Right hindlimb (tissue), 1 donor: ENCODE measurements at places on chromosomes 3 and 15.

DNA sequence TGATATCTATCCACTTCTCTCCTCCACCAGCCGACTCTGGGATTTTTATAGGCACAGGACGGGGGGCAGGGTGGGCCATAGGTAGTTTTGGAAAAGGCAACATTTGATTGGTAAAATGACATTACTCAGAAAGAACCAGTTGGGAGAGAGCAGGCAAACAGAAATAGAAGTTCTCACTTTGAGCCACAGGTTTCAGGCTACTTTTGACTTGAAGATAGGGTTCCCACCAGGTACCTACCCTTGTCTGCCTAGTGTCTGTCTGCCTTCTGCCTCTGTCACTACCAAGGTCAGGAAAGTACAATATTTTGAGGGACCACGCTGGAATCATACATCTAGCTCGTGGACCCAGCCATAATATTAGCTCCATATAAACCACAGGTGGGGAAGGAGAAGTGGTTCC, 412.9 kb upstream of the GRM7 start:
- DNase-seq, result no peak

DNA sequence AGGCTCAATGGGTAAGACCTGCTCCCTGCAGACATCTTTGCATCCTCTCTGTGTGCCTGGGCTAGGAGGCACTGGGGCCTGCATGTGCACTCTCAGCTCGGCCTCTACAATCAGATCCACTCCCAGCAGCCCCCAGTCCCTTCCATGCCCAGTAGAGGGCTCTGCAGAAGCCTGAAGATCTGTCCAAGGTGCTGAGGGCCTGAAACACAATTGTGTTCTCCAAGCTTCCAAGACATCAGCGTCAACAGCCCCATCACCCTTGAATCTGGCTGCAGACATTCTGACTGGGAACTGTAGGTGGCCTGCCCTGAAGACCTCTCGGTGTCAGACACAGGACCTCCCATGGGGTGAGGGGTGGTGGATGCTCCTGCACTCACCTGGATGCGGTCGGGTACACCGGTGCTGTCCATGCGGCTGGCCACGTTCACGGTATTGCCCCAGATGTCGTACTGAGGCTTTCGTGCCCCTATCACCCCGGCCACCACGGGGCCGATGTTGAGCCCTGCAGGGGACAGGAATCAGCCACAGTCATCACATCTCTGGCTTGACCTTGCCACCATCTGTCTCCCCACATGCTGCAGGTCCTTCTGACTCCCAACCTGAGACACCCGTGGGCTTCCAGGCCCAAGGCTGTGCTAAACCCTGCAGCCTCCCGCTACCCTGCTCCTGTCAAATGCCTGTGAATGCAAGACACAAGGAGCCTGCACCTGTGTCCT, 84.7 kb downstream of the SEC22A start:
- DNase-seq, result peak; percentile 59

DNA sequence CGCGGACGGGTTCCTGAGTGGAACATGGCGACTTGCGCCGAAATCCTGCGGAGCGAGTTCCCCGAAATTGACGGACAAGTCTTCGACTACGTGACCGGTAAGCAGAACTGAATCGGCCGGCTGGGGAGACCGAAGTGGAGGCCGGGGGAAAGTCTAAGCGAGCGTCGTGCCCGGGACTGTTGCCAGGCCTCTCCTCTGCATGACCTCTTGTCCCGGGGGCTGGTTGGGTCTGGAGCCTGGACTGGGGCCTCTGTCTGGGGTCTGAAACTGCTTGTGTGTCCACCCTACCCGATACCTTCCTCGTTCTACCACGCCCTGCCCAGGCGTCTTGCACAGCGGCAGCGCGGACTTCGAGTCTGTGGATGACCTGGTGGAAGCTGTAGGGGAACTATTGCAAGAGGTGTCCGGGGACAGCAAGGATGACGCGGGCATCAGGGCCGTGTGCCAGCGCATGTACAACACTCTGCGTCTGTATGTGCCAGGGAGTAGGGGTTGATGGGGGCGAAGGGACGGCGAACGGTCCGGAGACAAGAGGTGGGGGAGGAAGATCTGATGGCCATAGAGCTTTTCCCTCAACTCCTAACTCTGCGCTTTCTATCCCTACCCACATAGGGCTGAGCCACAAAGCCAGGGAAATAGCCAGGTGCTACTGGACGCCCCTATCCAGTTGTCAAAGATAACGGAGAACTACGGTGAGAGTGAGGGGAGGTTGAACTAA, at the start of gene ABCF3:
Gene ABCF3, plus strand, starts transcription at position 16 of the 718 bp plus-strand sequence. Its CDS starts 9 bp downstream, at position 25.
- DNase-seq, result no peak

DNA sequence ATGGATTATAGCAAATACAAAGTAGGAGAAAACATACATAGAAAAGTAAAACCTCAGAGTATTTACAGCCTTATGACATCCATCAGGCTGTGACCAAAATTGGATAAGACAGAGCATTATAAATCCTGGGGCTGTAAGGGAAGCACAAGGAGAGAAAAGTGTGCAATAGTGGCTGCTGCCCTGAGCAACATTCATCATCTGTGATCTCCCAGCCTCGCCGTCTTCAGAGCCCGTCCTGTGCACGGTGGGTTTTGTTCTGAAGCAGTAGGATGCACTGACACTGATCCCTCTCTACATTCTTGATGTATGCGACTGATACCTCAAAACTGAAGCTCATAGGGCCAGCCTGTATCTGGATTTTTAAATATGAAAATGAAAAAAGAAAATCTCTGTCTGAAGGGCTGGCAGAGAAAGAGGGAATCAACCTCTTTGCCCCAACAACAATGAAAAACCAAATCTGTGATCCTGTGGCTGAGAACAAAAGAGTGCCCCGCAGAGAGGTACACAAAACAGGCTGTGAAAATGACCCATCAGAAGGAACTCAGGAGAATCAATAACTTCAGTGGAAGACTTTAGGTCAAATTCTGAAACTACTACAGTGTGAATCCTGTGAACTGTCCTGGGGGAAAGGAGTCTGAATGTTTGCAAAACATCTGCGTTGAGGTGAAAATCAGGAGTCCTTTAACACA, 8.2 kb upstream of the RTP4 start:
- no peak for DNase-seq

DNA sequence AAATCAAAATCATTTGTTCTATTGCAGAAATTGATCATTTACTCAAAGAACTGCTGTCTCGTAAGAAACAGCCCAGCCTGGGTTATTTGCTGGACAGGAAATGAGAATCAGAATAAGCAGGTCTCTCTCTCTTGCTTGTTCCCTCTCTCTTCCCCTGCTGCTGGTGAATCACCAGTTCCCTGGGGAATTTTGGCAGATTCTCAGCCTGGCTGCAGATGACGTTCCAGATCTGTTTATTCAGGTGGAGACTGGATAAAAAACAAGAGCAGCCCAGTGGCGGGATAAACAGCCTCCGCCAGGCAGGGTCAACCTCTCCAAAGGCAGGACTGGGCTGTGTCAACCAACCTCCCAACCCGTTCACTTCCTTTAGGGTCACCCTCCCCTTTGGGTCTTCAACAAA, 72.1 kb downstream of the LRIG1 start:
- peak; percentile 71 for DNase-seq

DNA sequence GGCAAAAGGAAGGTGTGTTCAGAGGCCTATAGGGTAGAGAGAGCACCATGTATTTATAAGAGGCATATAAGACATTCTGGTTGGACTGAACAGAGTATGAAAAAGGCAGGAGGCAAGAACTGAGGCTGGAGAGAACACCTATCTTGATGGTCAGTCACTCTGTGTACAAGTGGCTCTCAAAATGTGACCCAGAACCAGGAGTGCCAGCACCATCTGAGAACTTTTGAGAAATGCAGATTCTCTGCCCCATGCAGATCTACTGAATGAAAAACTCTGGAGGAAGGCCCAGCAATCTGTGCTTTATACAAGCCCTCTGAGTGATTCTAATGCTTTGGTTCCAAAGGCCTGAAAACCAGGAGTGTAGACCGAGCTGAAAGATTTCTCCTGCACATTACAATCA, 324.0 kb upstream of the IL12A start:
- no peak for DNase-seq

DNA sequence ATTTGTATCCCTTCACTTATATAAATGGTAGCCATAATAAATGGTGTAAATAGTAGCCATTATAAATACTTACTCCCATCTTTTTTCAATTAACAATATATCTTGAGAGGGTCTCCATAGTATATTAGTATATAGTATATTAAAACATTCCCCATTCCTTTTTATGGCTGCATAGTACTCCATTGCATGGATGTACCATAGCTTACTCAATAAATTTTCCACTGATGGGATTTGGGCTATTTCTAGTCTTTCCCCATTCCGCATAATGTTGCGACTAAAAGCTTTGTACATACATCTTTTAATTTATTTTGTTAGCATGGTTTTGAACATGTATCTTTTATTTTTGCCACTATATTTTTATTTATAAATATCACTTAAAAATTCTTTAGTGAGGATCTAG, 366.3 kb downstream of the IL20RB start:
- no peak for DNase-seq

- no peak for DNase-seq
These were observed 352.4 kb upstream of the TMCO5A start for GRCh38 chr15:37581866-37582532.

DNA sequence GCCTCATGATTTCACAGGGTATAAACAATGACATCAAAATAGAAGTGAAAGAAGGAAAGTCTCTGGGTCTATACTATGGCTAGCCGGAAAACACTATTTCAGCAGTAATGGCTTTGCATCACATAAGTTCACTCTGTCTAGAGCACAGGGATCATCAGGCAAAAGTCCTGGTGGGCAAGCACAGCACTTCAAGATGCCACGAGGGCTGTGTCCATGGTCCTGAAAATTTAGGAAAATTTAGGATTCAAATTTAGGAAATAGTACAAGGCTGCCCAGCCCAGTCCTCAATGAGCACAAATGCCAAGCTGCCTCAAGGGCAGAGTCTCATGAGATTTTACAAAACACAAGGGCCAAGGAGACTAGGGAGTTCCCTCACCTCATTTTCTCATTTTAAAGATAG, 54.1 kb downstream of the RORA start:
- DNase-seq, result no peak

- DNase-seq, result peak; percentile 38
These were observed 989 bp upstream of the PPIB start for GRCh38 chr15:64163659-64164362.

DNA sequence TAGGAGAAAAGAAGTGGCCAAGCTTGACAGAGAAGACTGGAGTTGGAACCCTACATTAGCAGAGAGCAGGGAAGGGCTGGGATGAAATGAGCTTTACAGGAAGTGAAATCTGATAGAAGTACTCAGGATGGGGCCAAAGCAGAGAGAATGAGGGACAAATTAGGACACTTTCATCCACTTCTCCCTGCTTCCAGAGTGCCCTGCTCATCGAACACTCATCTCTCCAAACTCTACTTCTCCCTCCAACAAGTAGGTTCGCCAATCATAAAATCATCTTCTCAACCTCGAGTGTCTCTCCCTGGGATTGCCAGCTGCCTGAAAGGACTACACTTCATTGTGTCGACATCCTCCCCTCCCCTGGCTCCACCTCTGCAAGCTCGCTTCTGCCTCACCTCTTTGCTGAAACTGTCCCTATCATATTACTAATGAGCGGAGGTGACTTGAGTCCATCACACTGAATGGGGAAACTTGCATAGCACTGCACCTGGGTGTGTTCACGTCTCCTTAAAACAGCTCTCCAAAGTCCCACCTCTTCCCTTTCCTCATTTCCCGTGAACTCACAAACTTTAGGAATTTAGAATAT, 365.8 kb downstream of the FOXP1 start:
- DNase-seq, result no peak

DNA sequence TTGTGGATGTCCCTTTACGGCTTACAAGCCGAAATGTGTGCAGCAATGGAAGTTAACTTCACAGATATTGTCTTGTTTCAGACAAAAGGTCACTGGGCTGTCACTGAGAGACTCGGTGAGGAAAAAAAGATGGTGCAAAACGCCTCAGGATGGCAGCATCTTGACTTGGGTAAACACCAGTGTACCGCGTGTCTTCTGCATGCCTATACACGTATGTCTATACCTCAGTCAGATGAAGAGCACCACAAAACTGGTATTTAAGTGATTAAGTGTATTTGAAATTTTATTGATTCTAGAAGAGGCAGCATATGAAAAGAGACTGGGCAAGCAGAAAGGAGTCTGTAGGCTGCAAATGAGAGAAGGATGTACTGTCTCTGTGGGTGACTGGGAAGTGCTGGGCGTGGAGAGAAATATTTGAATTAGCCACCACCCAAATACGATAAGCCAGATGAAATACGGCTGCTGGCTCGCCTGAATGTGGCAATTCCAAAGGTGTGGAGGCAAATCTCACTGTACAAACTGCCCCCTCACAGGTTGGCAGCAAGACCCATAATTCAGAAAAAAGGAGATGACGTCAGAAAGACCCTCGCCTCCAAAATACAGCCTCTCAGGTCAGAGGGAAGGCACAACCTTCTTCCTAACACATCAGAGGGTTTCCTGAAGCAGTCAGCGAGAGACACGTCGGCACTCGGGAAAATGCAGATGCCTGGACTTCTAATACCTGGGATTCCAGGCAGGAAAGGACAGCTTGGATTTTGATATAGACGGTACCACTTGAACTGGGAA, 53.4 kb upstream of the NEO1 start:
- DNase-seq, result no peak

DNA sequence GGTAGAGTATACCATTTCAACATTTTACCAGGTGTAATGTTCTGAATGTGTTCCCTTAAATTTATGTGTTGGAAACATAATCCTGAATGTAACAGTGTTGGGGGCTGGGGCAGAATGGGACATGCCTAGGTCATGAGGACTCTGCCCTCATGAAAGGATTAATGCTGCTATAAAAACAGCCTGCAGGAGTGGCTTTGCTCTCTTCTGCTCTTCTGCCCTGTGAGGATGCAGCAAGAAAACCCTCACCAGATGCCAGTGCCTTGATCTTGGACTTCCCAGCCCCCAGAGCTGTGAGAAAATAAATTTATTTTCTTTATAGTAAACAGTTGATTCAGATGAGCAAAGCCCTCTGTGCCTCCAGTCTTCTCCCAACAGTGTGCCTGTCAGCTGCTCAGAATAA, 326.0 kb upstream of the ONECUT1 start:
- DNase-seq, result no peak

DNA sequence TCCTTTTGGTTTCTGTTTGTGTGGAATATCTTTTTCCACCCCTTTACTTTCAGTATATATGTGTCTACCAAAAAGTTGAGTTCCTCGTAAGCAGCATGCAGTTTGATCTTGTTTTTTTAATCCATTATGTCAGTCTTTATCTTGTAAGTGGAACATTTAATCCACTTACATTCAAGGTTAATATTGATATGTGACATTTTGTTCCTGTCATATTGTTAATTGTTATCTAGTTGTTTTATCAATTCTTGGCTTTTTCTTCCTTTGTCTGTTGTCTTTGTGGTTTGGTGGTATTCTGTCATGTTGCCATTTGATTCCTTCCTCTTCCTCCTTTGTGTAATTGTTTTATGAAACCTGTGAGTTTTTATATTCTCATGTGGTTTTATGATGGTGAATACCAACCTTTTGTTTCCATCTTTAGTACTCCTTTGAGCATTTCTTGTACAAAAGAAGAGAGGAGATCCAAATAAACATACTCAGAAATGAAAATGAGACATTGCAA, 43.4 kb upstream of the XCR1 start:
- DNase-seq, result no peak
